ENCODE measurements at places on chromosomes 6 and 20.

DNA sequence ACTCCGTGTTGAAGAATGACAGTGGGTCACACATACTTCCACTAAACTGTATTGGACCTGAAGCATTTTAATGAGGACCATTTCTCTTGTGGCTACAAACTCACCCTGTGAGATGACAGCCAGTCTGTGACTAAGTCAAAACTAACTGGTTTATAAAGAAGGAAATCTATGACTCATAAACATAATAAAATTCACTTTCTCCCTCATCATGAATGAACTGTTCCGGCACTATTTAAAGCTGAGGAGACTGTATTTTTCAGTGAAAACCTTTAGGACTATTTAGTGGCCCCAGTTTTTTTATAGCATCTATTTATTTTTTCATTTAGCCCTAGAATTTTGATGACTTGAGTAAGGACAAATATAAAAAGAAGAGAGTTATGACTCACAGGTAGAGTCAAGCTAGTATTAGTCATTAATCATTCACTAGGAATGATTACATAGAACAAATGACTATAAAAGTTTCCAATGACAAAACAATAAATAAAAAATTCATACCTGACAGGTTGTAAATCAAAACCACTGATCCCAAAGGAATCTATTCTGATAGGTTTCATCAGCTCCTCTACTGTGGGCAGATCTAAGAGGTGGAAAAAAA, 34.2 kb downstream of the CEP162 start:
- no peak for DNase-seq

GRCh38 chr6:75266716-75267291, 17.8 kb downstream of the TMEM30A start:
- DNase-seq, result no peak

- DNase-seq, result no peak
Observed at GRCh38 chr6:5078121-5078669, 6.9 kb upstream of the PPP1R3G start.

DNA sequence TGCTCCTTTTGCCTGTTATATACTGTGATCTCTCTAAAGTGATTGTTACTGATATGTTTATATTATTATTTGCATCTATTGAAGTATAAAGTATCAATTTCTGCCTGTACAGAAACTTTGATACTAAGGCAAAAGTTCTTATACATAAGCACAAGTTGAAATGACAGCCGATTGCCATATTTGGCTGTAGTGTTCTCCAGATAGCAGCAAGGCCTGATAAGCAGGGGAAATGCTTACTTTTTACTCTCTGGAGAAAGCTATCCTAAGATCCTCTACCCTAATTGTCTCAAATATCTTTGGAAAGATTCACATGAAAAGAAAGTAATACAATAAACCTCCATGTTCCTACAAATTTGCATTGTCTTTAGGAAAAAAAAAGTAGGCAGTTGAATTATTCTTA, 31.4 kb downstream of the SENP6 start:
- no peak for DNase-seq

GRCh38 chr6:11209906-11210305, 22.6 kb downstream of the NEDD9 start:
- DNase-seq, result no peak

GRCh38 chr6:109073344-109074132, 21.1 kb downstream of the SESN1 start:
- DNase-seq, result peak; percentile 46

GRCh38 chr6:116881236-116881635, 4.2 kb downstream of the RFX6 start:
- DNase-seq, result no peak

GRCh38 chr6:47483516-47483852, 5.9 kb downstream of the CD2AP start:
- no peak for DNase-seq

DNA sequence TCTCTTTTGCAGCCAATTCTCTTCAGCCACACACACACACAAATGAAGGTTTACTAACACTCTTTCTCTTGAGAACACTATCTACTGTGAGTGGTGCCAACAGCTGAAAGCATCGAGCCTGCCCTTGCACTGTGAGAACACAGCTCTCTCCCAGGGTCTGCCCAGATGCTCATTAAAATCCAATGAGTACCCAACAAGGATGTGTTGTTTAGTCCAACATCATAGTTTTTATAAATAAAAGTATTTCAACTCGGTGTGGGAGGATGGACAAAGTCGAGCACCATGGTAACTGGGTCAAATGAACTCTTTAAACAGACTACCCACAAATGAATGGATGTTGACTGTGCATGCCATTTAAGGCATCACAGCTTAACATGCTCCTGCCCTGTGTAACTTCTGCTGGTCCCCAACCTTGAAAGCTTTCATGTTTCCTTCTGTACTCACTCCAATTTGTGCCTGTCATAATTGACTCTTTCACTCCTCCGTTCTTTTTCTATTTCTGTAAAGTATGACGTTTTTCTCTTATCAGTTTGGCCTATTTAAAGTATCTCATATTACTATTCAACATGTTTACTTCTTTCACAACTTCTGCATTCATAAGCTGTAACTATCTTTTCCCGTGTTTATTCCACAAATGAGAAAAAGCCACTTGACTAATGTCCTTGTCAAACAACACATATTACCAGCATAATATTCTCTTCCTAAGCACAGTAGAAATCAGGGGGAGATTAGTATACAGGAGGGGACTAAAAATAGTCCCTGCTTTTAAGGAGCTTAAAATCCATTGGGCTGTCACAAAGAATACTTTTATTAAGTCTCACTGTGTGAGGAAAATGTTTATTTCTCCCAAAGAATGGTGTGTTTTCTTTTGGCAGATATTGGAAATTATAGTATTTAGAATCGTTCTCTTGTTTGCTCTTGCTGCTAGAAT, 215.4 kb downstream of the RFPL4B start:
- no peak for DNase-seq

DNA sequence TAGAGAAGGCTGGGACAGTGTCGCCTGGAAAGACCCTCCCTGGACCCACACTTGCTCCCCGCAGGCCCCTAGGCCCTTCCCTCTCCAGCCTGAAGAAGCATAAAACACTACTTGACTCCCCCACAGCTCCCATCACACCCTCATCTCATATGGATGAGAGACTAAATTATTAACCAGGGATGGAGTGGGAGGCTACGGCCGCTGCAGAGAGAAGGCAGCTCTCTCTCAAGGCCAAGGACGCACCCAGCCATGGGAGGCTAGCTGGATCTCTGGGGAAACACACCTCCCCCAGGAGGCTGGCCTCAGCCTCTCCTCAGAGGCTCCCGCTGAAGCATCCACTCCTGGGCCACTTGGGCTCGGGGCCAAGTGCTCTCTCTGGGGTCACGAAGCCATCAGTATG, 102.5 kb downstream of the GRM4 start:
- no peak for DNase-seq

GRCh38 chr6:26295691-26296555, 69.1 kb upstream of the BTN3A2 start:
- DNase-seq, result no peak

GRCh38 chr6:37283268-37283667, 25.3 kb upstream of the TMEM217 start:
- DNase-seq, result no peak

DNA sequence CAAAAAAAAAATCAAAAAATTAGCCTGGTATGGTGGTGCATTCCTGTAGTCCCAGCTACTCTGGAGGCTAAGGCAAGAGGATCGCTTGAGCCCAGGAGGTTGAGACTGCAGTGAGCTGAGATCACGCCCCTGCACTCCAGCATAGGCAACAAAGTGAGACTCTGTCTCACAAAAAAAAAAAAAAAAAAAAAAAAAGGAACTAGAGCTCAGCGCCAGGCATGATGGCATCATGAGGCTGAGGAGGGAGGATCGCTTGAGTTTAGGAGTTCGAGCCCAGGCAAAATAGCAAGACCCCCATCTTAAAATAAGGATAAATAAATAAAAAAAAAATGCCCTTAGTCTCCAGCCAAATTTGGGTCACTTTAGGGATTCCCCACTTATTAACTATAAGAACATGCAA, 40.4 kb upstream of the PIM1 start:
- no peak for DNase-seq
